Activated effector memory CD4-positive, alpha-beta T cell treated with Interleukin-2 at 50 U/mL for 16 hours (primary cell): ENCODE measurements at places on chromosomes 16 and 17.

- DNase-seq = no peak
Measured at GRCh38 chr16:80056324-80056723, 455.8 kb upstream of the MAF start.

DNA sequence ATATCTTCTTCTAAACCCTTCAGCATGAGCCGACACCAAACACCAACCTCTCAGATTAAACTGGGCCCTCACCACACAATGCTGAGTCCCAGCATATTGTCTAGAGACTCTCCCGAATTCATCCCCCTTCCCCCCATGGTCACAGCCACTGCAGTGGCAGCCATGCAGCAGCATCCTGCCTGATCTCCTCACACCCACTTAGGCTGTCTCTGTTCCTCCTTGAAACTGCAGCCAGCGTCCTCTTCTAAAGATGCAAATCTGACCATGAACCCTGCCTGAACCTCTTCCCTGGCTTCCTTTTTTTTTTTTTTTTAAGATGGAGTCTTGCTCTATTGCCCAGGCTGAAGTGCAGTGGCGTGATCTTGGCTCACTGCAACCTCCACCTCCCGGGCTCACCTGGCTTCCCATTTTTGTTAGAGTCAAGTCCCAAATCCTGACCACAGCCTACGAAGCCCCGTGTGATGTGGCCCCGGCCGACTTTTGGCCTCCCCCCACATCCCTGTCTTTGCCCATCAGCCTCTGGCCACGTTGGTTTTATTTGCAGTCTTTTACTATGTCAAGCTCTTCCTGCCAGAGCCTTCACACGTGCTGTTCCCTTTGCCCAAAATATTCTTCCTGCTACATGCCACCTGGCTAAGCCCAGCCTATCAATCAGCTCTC lies 2.8 kb downstream of the FA2H start:
- no peak for DNase-seq

DNA sequence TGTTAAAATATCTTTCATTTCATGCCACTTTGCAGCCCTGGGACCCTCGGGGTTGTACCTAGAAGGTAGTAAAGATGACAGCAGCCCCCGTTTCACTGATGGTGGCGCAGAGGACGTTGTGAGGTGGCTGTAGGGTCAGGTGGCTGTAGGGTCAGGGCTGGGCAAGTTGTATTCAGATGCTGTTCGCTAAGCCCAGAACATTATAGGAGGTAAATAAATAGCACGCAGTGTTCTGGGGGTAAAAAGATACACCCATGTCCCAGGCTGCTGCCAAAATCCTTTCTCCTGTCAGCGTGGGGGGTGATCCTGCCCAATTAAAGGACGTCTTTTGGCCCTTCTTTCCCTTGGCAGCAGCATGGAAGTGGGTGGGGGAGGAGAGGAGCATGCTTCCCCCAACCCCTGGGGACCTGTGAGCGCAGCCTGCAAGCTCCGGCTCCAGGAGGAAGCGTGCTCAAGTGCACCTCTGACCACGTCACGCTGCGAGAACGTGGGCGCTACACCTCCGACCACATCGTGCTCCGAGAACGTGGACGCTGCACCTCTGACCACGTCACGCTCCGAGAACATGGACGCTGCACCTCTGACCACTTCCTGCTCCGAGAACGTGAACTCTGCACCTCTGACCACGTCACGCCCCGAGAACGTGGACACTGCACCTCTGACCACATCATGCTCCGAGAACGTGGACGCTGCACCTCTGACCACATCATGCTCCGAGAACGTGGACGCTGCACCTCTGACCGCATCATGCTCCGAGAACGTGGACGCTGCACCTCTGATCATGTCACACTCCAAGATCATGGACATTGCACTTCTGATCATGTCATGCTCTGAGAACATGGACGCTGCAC lies 182.1 kb downstream of the RPTOR start:
- no peak for DNase-seq

DNA sequence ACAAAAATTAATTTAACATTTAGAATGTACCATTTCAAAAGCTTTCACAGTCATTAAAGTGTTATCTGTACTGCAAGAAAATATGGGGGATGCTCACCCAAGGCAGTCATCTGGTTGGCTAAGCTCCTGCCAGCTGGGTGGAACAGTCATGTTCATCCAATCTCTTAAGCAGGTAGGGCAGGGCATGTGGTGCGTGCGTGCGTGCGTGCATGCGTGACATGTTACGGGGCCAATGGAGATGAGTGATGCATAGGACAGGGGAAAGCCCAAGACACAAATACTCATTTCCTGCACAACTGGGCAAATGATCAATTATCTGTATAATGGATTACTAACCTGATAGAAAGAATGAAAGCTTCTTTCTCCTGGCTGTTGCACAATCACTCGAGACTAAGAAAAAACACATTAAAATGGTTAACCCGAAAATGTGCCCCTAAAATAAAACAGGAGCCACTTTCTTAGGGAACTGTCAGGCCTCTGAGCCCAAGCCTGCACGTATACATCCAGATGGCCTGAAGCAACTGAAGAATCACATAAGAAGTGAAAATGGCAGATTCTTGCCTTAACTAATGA lies 104.4 kb downstream of the MYO1D start:
- DNase-seq = no peak

- no peak for DNase-seq
Measured at GRCh38 chr17:11178581-11178980, 62.4 kb upstream of the SHISA6 start.

- no peak for DNase-seq
Measured at GRCh38 chr17:37494401-37494831, 4.7 kb downstream of the DUSP14 start.

DNA sequence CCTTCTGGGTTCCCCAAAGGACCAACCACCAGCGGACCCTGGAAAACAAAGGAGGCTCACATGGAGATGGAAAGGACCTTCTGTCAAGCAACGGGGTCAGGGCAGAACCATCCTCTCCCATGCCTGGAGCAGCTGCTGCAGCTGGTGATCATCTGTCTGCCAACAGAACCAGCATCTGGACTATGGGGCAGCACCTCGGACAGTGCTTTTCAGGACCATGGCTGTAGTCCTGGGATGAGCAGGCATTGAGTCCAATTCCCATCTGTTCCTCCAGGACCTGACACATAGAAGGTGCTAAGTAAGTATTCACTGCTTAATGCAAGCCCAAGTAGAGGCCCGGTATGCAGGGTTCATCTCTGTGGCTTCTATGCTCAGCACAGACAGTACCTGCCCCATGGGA lies 304.7 kb downstream of the XYLT1 start:
- no peak for DNase-seq

DNA sequence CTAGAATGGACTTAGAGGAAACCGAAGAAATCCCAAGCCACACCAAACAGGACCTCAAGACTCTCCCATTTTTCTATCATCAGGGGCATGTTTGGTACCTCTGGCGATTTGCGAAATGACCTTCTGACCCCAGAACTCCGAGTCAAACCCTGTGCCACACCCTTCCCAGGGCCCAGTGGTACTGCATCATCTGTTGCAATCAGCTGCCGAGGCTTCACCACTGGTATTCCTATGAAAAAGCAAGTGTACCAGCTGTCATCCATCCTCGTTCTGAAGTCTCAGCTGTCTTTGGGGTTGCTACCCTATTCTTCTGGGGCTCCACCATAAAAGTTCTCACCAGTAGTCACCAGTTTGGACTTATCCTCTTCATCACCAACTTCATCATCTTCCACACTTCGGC lies 2.3 kb upstream of the RSKR start:
- DNase-seq = no peak

- no peak for DNase-seq
Measured at GRCh38 chr16:31329671-31330552, 25.1 kb upstream of the ITGAX start.

DNA sequence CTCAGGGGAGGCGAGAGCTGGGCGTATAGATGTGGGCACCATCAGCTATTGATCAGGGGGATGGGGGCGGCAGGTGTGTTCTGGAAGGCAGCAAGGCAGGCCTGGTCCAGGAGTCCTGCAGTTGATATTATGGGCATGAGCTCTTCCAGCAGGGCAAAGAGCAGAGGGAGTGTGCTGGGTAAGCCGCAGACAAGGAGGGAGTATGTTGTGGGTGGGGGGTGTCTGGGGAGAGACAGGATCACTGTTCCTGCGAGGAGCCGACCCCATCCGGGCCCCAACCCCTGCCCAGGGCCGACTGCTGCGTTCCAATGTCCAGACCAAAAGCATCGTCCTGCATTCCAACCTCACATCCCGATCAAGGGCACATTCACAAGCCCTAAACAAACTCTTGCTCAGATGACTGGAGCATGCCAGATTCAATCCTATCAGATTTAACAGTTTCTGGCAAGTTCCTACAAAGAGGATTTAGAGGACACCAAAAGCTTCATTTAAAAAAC lies 9.2 kb downstream of the MXRA7 start:
- no peak for DNase-seq

GRCh38 chr17:46984341-46984740 lies 5.3 kb upstream of the RPRML start:
- no peak for DNase-seq

GRCh38 chr16:11689031-11689840 lies 21.0 kb downstream of the SNN start:
- DNase-seq = no peak

DNA sequence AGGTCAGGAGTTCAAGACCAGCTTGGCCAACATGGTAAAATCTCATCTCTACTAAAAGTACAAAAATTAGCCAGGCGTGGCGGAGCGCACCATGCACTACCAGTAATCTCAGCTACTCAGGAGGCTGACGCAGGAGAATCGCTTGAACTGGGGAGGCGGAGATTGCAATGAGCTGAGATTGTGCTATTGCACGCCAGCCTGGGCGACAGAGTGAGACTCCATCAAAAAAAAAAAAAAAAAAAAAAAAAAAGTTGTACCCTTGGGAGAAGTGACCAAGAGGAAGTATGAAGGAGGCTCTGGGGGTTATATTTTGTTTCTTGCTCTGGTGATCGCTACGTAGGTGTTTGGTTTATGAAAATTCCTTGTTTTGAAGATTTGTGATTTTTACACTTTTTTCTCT lies 66.3 kb downstream of the LITAF start:
- DNase-seq = no peak

DNA sequence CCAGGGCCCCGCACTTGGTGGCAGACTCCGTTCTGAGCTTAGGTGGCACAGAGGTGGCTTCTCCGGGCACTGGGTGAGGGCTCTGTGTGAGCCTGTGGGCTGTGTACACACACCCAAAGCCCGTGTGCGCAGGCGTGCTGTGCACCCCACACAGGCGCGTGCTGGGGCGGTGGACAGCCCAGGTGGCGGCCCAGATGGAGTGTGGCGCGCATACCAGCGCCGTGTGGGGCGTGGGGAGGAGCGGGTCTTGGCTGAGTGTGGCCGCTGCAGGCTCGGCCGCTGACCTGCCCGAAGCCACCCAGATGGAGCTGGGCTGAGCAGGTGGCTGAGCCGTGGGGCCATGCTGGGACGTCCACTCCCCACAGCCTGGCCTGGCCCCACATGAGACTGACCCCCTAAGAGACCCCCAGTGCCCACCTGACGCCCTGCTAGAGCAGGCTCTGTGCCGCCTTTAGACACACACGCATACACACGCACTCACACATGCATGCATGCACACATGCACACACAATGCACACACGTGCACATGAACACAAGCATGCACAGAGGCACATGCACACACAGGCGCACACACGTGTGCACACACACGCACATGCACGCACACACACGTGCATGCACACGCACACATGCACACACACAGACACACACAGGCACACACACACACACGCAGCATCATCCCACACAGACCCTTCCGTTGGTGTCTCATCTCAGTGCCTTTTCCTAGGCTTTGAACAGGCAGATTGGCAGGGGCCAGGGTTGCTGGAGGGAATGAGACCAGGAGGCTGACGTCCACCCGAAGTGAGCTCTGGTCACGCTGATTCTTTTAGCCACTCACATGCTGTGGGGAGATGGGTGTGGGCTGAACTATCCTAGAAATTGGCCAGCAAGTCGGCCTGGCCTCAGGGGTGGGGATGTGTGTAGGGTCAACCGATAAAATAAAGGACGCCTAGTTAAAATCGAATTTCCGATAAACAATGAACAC lies 2.1 kb downstream of the PRR35 start:
- no peak for DNase-seq

DNA sequence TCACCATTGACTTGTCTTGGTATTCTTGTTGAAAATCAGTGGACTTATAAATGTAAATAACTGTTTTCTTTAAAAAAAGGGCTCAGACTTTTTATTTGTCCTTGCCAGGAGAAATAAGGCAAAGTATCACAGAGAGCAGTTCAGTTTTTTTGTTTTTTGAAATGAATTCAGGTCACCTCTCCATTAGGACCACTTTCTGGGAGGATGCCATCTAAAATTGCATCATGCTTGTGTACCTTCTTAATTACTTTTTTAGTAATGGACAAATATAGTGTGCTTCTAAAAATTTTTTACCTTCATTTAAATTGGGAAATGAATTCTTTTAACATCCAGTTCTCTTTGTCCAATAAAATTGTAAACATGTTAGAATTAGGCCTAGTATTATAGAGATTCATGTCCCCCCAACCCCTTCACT lies 210.0 kb downstream of the BCAS3 start:
- DNase-seq = no peak

DNA sequence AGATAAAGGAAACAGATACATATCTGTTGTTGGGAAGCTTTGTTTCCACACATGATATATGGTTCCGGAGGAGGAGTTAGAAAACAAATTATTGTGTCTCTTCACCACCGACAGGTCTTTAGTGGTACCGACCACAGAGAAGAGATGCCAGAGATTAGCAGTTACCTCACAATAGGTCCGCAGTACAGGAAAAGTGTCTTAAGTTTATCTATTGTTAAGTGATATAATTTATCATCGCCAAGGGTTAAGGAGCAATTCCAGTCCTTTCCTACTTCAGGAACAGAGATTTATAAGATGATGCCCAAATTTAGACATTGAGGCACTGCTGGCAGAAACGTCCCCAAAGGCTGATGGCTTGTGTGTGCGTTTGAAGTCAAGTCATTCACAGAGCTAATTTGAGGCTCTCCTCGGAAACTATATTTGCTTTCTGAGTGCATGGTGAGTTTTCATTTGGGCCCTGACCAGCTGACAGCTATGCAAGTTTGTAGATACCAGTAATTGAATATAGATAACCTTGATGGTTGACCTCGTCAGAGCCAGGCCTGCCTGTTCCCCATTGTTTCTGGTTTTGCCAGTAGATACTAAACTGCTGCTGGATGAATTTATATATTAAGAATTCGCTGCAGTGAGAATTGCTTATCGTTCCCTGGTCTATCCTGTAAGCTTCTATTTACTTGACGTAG lies 196.4 kb upstream of the IRX3 start:
- no peak for DNase-seq
